Occipital lobe (tissue), 3 donors: ENCODE measurements at places on chromosomes 1 and 21.

DNA sequence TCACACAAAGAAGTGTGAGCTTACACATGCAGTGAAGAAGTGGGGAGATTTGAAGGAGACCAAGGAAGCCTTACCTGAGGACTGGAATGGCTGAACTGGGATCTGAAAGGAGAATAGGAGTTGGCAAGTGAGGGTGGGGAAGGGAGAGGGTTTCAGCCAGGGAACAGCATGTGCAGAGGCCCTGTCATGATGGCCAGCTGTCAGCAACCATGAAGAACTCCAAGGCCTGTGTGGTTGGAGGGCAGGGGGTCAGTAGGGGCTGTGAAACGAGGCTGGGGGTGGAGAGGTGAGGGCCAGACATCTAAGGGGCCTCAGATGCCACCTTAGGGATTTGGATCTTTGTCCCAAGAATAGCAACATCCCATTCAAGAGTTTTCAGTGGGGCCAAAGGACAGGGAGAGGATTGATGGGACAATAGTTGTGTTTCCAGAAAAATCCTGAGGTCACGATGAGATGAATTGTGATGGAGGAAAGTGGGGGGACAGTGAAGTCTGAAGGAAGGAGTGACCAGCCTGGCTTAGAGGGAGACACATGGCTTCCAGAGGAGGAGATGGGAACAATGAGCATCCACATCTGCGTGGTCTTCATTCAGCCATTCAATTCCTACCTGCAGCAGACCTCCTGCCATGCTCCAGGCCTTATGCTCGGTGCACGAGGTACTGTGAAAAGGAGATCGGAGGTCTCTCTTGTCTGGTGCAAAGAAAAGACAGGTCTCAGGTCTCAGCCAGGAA lies 187.6 kb downstream of the MATN1 start:
- no peak for DNase-seq

- DNase-seq, result no peak
These were observed 84.1 kb downstream of the MRPS6 start for GRCh38 chr21:34157521-34157920.

GRCh38 chr1:51901151-51901550 lies 22.6 kb upstream of the NRDC start:
- DNase-seq, result no peak

DNA sequence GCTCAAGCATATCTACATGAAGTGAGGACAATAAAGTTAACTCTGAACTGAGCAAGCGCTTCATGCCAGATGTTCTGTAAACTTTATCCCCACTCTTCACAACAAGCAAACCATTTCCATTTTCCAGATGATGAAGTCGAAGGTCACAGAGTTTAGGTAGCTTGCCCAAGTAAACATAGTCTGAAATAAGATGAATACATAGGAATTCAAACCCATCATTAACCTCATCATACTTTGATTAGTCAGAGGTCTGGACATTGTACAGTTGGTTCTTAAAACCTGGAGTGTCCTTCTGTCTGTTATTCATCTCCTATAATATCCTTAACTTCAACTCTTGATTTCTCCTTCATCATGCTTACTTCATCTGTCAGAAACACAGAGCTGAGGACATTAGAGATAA lies 180.3 kb upstream of the C8B start:
- no peak for DNase-seq

GRCh38 chr21:46089285-46089684 lies 8.6 kb upstream of the COL6A2 start:
- no peak for DNase-seq

GRCh38 chr21:29189353-29189752 lies 58.9 kb downstream of the MAP3K7CL start:
- no peak for DNase-seq

GRCh38 chr1:99650773-99651437 lies 5.0 kb downstream of the PALMD start:
- no peak for DNase-seq

DNA sequence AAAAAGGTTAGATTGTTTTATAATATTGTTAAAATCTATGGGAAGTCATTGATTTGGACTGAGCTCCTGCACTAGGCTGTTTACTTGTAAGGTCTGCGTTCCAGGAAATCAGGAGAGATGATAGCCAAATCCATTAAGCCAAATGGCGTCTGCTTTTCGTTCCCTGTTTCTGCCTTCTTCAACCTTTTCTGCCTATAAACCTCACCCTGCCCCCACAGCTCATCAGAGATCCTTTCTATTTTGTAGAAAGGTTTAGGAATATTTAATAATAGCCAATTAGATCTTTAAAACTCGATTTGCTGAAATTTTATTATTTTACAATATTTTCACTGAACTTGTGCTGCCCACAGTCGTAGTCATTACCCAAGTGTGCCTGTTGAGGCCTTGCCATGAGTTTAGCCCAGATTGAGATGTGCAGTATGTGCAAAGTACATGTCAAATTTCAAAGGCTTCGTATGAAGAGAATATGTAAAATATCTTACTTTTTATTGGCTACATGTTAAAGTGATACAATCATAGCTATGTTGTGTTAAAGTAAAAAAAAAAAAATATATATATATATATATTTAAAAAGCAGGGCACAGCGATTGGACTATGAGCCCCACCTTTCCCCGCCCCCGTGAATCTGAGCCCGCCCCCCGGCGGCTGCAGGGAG lies 444 bp upstream of the IARS2 start:
- DNase-seq, result no peak

- DNase-seq, result no peak
These were observed 33.1 kb downstream of the LTN1 start for GRCh38 chr21:28959367-28960099.

DNA sequence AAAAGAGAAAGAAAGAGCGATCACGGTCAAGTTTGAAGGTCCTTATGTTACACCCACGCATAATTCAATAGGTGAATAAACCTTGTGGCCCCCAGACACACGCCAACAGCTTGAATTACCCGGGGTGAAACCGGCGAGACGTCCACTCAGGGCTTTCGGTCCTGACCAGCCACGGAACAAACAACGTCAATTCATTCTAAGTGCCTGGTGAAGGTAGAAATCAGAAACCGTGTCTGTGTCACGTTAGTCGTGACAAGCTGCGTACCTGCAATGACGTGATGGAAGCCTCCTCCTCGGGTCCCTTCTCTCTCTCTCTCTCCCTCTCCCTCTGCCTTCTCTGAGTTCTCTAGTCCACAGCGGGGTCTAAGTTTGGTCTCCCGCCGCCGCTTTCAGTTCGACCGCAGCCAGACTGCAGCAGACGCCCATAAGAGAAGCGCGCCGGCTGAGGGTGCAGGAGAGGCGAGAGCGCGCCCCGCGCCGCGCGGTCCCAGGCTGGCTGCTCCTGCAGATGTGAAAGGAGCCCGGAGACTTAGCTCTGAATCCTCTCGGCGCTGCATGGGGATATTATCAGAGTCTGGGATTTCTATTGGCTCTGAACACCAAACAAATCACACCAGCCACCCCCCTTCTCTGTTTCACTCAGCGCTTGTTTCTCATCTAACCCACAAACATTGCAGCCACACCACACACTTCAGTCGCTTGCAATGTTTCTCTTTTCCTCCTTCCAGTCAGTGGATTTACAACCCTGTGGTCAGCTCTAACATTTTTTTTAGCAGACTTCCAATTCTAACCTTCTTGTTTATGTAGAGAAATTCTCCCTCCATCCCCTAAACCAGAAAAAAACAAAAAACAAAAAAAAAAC lies at the start of gene GREM2:
Gene GREM2, minus strand, starts transcription at position 537 of the 862 bp plus-strand sequence. CDS start 118,680 bp downstream, outside the sequence.
- DNase-seq, result peak; percentile 33

DNA sequence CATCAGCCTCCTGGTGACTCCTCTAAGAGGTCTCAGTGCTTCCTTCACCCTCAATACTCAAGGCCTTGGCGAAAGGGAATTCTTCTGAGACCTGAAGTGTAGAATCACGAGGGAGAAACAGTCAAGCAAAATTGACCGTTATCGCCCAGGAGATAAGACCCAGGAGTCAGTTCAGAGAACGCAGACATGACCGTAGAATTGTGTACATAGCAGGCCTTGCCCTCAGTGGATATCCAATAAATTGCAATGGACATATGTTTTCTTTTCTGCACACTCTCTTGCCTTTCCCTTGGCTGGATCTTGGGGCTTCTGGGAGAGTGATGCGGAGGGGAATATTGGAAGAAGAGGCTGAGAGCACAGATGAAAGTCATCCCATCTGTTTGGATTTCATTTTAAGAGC lies 15.7 kb upstream of the ETS2 start:
- DNase-seq, result no peak

GRCh38 chr1:84861988-84862644 lies 30.9 kb downstream of the LPAR3 start:
- no peak for DNase-seq

DNA sequence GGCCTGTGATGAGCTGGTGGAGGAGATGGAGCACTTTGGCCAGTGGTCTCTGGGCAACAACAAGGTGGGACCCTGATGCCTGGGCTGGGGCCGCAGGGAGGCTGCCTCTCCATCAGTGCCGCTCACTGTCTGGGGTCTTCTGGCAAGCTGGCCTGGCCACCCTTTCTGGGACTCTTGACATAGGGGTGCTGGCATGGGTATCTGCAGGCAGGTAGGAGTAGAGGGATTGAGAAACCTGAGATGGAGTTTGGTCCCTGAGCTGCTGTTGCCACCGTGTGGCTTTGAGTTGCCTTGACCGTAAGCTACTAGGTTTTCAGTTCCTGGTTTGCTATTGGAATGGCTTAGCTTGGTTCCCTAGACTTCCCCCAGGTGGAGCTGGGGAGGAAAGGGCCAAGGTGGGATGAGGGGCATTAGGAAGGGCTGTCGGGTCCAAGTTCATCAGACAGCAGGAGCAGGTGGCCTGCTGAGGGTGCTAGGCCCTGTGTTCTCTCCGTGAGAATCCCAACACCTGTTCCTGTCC lies 13.2 kb upstream of the MFN2 start:
- no peak for DNase-seq

- no peak for DNase-seq
These were observed 114.4 kb upstream of the GADD45A start for GRCh38 chr1:67570486-67571143.
